DMS153 (cell line): ENCODE measurements at places on chromosomes 5 and 9.

GRCh38 chr9:34380511-34381315 lies 4.0 kb upstream of the MYORG start:
- DNase-seq: peak; percentile 67

- DNase-seq: no peak
These were observed 256.5 kb upstream of the GRIA1 start for GRCh38 chr5:153233933-153234332.

DNA sequence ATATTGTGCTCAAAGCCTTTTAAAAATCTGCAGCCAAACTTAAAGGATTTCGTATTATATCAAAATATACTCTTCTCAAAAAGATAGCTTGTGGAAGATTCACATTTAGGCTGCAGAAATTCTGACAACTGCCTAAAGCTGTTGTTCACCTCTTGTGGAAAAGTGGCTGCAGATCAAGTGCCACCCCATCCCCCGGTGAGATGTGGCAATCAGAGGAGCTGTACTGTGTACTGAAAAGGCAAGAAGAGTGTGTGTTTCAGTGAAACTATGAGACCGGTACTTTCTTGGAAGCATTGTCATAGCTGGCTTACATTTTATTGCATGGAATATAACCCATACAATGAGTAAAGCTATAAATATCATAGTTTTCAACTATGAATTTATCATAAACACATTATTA lies 64.3 kb downstream of the CDH18 start:
- DNase-seq: no peak

DNA sequence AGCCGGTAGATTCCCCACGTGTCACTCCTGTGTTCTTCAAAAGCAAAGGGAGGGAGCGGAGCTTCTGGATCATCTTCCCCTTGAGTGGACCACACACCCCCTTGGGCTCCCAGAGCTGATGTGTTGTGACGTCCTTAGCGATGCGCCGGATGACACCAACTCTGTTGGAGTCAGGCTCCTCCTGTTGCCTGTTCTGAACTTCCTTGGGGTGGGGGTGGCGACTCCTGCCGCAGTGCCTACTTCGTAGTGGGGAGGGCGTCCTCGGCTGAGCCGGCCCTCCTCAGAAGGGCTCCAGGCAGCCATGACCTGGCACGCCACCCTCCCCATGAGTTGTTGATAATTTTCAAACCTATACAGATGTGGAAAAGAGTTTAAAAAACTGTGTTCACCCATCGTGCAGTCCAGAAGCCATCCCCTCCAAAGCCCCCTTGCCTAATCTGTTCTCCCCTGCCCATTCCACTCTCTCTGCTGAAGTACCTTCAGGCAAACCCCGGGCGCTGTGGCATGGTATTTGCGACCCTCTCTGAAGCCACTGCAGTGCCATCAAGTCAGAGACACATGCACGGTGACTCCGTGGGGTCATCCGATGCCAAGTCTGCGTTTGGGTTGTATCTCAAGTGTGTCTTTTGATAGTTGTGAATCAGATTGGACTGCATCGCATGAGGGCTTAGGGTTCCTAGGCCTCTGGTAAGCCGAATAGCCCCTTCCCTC lies 16.7 kb downstream of the EXOC3 start:
- DNase-seq: no peak

- no peak for DNase-seq
These were observed 5.7 kb upstream of the TRAF1 start for GRCh38 chr9:120932086-120932823.
